ENCODE measurements at places on chromosomes 2 and 18.

- DNase-seq: no peak
Observed at GRCh38 chr2:83967854-83968253, 491.2 kb downstream of the SUCLG1 start.

DNA sequence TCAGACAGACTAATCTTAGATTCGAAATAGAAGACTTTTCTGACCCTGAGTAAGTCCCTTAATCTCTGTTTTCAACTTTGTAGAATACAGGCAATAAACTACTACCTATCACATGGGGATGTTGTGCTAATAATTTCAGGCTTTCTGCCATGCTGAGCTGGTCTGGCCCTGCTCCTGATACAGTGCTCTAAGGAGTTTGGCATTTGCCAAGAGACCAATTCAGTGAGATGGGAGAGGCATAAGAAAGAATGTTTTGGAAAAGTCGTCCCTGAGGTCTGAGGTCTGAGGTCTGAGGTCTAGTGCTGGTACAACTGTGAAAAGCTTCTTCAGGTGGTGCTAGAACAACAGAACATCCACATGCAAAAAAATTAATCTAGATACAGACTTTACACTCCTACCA lies 35.9 kb upstream of the SP3 start:
- no peak for DNase-seq

DNA sequence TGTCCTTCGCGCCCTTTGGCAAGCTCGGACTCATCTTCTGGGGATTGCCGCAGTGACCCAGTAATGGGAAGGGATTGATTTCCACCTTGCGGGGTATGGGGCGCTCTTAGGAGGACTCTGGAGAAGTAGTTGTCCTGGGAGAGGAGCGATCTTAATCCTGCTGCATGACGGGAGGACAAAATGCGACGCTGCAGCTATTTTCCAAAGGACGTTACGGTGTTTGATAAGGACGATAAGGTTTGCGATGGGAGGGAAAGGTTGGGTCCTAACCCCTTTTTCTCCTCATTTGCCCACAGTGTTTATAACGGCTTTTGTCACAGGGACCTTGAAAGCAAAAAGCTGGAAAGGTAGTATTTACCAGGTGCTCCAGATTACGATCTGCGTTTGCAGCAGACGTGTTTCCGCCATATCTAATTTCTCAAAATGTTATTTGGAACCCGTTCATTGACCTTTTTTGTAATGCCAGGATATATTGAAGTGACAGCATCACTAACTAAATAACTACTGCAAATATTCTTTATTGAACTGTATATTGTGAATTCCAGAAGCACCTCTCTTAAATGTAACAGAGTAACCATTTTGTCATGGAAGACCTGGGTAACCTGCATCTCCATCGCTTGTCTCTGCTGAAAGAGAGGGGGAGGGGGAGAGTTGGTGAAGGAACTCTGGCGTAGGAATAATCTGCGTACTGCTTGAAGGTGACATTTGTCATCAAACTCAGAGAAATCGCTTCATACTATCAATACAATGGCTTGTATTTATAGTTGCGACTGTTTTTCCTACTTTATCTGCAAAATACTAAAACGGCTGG lies 590 bp downstream of the MDH1 start:
- DNase-seq: no peak

DNA sequence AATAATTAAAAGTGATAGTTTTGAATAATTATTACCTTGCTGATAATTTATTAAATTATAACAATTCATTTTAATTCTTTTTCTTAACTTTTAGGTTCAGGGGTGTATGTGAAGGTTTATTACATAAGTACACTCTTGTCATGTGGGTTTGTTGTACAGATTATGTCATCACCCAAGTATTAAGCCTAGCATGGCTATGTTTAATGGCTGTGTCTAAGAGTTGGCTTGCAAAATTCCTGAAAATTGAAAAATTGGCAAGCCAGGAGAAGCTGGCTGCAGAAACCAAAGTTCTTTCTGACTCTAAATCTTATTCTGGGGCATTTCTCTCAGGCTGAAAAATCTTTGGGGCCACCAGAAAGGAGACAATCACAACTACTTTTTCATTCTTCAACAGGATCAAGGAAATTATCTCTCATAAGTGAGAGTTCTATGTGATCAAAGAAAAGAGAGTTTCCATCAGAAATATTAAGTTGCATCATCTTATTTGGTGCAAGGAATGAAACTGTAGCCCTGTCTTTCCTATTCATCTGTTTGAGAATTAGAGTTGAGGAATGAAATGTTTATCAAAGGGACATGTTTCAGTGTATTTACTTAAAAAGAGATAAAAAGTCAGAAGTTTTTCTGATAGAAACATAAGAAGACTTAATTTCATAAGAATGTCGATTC lies 412.1 kb upstream of the CDH2 start:
- no peak for DNase-seq

DNA sequence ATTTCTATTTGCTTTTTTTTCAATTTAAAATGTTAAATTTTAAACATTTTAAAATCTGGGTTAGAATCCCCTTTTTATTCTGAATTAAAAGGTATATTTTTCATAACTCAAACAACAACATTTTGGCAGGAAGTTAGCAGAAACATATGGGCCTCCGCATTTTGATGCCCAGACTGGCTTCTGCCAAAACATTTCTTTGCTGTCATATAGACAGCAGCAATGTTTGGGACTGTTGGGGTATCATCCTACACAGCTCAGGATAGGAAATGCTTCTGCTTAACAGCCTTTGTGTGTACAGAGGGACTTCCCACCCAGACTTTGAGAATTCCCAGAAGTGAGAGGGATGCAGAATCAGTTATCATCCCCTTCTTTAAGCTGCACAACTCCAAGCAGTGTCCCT lies 155.4 kb upstream of the PARD3B start:
- no peak for DNase-seq

GRCh38 chr2:64234150-64234549 lies 89.9 kb upstream of the PELI1 start:
- no peak for DNase-seq

- no peak for DNase-seq
Observed at GRCh38 chr2:216316743-216317142, 55.5 kb downstream of the MARCHF4 start.

DNA sequence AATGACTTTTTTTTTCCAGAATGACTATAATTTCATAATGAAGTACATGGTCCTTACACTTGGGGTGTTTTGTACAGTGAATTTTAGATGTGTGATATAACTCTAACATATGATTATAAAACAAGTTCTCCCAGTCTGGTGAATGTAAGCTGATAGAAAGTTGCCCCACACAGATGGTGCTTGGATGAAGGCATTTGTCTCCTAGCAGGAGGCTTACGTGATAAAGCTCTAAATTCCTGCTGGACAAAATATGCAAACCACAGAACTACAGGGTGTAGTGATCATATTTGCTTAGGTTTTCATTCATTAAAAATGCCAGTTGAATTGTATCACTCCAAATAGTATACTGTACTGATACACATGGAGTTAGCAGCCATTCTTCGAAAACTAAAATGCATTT lies 85.5 kb downstream of the DSC3 start:
- DNase-seq: no peak

GRCh38 chr2:170715932-170716777 lies 1.0 kb downstream of the SP5 start:
- no peak for DNase-seq

- DNase-seq: no peak
Observed at GRCh38 chr18:955384-956066, 50.9 kb downstream of the ADCYAP1 start.

DNA sequence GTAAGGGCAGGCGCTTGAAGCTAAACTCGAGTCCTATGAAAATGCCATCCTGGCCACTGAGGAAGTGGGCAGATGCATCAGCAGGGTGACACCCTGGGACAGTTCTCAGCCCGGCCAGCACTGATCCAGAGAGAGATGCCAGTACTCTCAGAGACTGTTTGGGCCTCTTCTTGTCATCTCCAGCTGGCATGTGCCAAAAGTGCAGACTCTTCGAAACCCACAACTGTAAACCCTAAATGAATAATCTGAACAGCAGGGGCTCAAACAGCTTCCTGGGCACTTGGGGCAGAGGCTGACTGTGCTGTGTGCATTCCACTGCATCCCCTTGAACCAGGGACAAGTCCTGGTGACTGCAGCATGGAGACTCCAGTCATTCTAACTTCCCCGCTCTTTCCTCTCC lies 204.2 kb upstream of the SMAD2 start:
- DNase-seq: no peak

- no peak for DNase-seq
Observed at GRCh38 chr2:195320413-195320973, 336.5 kb upstream of the SLC39A10 start.

GRCh38 chr2:226699321-226699720 lies 100.3 kb downstream of the IRS1 start:
- DNase-seq: no peak

- no peak for DNase-seq
Observed at GRCh38 chr2:72150861-72151356, 3.2 kb upstream of the CYP26B1 start.

DNA sequence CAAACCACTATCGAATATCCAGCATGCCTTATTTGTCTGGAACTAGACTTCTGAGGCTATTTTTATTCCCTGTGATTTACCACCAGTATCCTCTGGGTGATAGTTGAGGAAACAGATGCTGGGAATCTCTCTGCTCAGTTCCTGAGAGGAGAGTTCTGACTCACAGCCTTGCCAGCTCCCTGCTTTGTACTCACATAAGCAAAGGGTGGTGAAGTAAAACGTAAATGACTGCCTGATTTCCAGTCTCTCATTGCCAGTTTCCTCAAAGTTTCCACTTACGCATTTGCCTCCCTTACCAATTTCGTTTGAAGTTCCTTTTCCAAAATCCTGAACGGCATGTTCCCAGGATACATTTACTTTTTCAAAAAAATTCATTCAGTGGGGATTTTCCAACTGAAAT lies 69.2 kb upstream of the HNRNPA3 start:
- no peak for DNase-seq

GRCh38 chr2:182404975-182405561 lies 21.8 kb downstream of the PDE1A start:
- DNase-seq: no peak

GRCh38 chr2:39476524-39476923 lies 39.4 kb upstream of the MAP4K3 start:
- DNase-seq: no peak

GRCh38 chr2:100260712-100261620 lies 61.3 kb downstream of the LONRF2 start:
- no peak for DNase-seq
